Bladder microvascular endothelial cell (primary cell): ENCODE measurements at places on chromosomes 7 and 10. TPM values are rescaled to one million over a fixed set of nuclear protein-coding genes. Genes with fewer than 3 reads are reported as not detected.

The KLF6 gene
- total RNA-seq, result 149 and 314 TPM in 2 replicates

The SSBP1 gene
- total RNA-seq, result 130 and 147 TPM in 2 replicates

The SUGCT gene
- total RNA-seq, result 1.1 and 1.4 TPM in 2 replicates

The MINDY4 gene
- total RNA-seq, result 2.4 and 2.6 TPM in 2 replicates

The NKX2-3 gene
- total RNA-seq, result under 0.01 TPM in 1 of 2 replicates, not detected in the other

The NUTM2D gene
- total RNA-seq, result 0.97 and 1.6 TPM in 2 replicates

The SUV39H2 gene
- 14.4 and 16.9 TPM in 2 replicates for total RNA-seq

The OR2A5 gene
- not detected in 2 replicates for total RNA-seq

The GPR22 gene
- under 0.01 TPM in 1 of 2 replicates, not detected in the other for total RNA-seq

The GPC2 gene
- 1.3 and 3.9 TPM in 2 replicates for total RNA-seq

The ATP6V0E2 gene
- 7.6 and 11.3 TPM in 2 replicates for total RNA-seq

The BET1 gene
- 20.6 and 37.4 TPM in 2 replicates for total RNA-seq

The IL2RA gene
- total RNA-seq, result not detected in 2 replicates

The SPACDR gene
- total RNA-seq, result 0.32 and 0.38 TPM in 2 replicates

The PTPRN2 gene
- 1.6 and 1.9 TPM in 2 replicates for total RNA-seq

The PLEKHS1 gene
- not detected in 2 replicates for total RNA-seq

The NRF1 gene
- total RNA-seq, result 8.4 and 19.4 TPM in 2 replicates

The SLC26A5 gene
- under 0.01 and 1.3 TPM in 2 replicates for total RNA-seq

The ELN gene
- total RNA-seq, result 0.81 and 95.7 TPM in 2 replicates

The NEURL1 gene
- total RNA-seq, result under 0.01 and 0.06 TPM in 2 replicates

The CALHM2 gene
- total RNA-seq, result 13.6 and 15.5 TPM in 2 replicates

The PFKFB3 gene
- total RNA-seq, result 8.3 and 29.1 TPM in 2 replicates

The XPNPEP1 gene
- 142 and 259 TPM in 2 replicates for total RNA-seq

The TBATA gene
- total RNA-seq, result not detected in 2 replicates

The TMEM248 gene
- total RNA-seq, result 36.1 and 84.0 TPM in 2 replicates

The MALRD1 gene
- not detected in 2 replicates for total RNA-seq

The STOX1 gene
- 0.19 and 0.32 TPM in 2 replicates for total RNA-seq

The ANLN gene
- 32.3 and 41.1 TPM in 2 replicates for total RNA-seq

The FOXP2 gene
- total RNA-seq, result 0.32 and 8.6 TPM in 2 replicates

The HMX3 gene
- total RNA-seq, result 0.16 TPM in 1 of 2 replicates, not detected in the other

The NPFFR1 gene
- not detected in 2 replicates for total RNA-seq

The HTR7 gene
- total RNA-seq, result under 0.01 and 0.19 TPM in 2 replicates

The FAM13C gene
- 3.1 and 10.2 TPM in 2 replicates for total RNA-seq

The RELN gene
- total RNA-seq, result 8.1 and 899 TPM in 2 replicates

The RAPGEF5 gene
- total RNA-seq, result 98.1 and 136 TPM in 2 replicates

The GRM3 gene
- not detected in 2 replicates for total RNA-seq

The C10orf95 gene
- not detected in 2 replicates for total RNA-seq

The ABCC2 gene
- total RNA-seq, result 0.38 and 0.65 TPM in 2 replicates

The TAS2R40 gene
- not detected in 2 replicates for total RNA-seq

The MSMB gene
- not detected in 2 replicates for total RNA-seq

The DDC gene
- not detected in 2 replicates for total RNA-seq

The FAM221A gene
- 4.2 and 8.6 TPM in 2 replicates for total RNA-seq

The C1GALT1 gene
- 5.2 and 23.3 TPM in 2 replicates for total RNA-seq

The NXPH1 gene
- total RNA-seq, result not detected in 2 replicates

The APBB1IP gene
- total RNA-seq, result 0.06 TPM in 1 of 2 replicates, not detected in the other

The SPDYE9 gene
- not detected in 2 replicates for total RNA-seq

The TUBB8 gene
- not detected in 2 replicates for total RNA-seq

The ITGB1 gene
- total RNA-seq, result 1,199 and 2,052 TPM in 2 replicates

The CBLL1 gene
- total RNA-seq, result 12.0 and 21.3 TPM in 2 replicates

The VENTX gene
- not detected in 2 replicates for total RNA-seq

The CYP3A5 gene
- not detected in 2 replicates for total RNA-seq

The ZNF239 gene
- 0.49 and 0.94 TPM in 2 replicates for total RNA-seq

The NEBL gene
- total RNA-seq, result 2.1 and 4.7 TPM in 2 replicates

The ZCCHC24 gene
- total RNA-seq, result 2.3 and 3.5 TPM in 2 replicates

The MARVELD1 gene
- 6.6 and 16.4 TPM in 2 replicates for total RNA-seq

The ARL4A gene
- total RNA-seq, result 53.6 and 103 TPM in 2 replicates
